ENCODE measurements at places on chromosomes 16 and 17.

GRCh38 chr17:29949696-29950095, 8.3 kb downstream of the EFCAB5 start:
- DNase-seq = no peak

DNA sequence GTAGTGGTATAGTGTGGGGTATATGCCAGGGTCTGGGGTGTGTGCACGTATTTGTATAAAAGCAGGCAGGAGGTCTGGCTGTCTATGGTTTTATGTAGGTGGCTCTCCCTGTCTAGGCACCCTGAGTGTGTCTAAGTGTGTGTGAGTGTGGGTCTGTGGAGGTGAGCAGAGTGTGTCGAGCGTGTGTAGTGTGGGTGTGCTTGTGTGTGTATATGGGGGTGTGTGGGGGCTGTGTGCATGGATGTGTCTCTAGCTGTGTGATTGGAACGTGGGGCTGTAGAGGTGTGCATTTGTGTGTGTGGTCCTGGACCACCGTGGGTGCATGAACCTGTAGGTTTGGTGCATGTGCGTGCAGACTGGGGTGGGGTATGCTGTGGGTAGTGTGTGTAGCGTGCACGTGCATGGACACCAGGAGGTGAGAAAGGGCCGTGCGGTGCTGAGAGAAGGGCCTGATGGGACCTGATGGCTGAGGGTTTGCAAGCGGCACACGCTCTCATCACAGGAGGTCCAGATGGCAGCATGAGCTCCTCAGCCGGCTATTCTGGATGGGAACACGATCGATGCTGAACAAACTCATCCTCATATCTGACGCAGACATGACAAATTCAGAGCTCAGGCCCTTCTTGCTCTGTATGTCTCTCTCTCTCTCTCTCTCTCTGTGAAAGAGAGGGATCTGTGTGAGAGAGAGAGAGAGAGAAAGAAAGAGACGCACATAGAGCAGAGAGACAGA, 27.7 kb downstream of the SPACA3 start:
- DNase-seq = no peak

GRCh38 chr16:83441517-83441916, 366.3 kb upstream of the HSBP1 start:
- no peak for DNase-seq

DNA sequence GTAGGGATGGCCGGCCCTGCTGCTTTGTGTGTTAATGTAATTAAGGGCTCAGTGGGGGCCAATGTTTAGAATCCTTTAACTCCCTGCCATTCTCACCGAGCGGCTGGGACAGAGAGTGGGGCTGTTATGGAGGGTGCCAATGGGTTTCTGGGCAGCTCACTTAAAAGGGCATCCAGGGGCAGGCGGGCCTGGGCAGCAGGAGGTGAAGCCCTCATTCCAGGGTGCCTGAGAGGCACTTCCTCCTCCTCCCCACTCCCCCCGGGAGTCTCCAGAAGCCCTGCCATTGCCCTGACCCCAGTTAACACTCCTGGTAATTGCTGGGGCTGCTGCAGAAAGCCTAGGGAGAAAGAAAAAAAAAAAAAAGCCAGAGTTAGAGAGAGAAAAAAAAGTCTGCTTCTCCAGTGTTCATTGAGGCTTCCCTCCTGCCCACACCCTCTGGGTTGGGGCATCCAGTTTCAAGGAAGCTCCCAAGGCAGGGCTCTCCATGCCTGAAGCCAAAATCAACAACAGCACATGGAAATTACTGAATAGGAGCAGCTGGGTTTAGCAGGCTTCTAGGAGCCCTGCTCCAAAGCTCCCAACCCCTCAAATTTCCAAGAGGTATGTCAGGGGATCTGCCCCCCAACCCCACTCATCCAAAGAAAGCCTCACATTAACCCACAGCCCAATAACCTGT, 28.0 kb downstream of the CUEDC1 start:
- no peak for DNase-seq

DNA sequence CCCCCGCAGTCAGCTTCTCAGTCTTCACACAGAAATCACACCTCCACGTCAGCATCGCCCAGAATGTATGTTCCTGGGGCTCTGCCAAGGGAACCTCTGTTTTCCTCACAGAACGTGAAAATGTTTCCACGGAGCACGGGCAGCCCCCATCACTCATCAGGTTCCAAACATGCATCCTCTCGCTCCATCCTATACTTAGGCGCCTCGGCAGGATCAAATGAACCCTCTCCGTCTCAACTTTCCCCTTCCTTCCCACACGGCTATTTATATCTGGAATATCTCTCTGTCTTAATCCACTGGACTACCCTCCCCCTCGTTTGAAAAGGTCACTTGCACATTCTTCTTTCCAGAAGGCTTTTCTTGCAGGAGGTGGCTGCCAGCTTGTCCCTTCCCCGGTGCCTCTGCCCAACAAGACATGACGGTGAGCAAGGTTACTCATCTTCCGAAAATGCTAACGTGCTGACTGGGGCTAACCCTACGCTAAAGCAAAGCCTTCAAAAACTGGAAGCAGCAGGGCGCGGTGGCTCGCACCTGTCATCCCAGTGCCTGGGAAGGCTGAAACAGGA, 21.6 kb downstream of the NXN start:
- no peak for DNase-seq

GRCh38 chr17:62140836-62141235, 75.8 kb upstream of the MED13 start:
- DNase-seq = no peak

DNA sequence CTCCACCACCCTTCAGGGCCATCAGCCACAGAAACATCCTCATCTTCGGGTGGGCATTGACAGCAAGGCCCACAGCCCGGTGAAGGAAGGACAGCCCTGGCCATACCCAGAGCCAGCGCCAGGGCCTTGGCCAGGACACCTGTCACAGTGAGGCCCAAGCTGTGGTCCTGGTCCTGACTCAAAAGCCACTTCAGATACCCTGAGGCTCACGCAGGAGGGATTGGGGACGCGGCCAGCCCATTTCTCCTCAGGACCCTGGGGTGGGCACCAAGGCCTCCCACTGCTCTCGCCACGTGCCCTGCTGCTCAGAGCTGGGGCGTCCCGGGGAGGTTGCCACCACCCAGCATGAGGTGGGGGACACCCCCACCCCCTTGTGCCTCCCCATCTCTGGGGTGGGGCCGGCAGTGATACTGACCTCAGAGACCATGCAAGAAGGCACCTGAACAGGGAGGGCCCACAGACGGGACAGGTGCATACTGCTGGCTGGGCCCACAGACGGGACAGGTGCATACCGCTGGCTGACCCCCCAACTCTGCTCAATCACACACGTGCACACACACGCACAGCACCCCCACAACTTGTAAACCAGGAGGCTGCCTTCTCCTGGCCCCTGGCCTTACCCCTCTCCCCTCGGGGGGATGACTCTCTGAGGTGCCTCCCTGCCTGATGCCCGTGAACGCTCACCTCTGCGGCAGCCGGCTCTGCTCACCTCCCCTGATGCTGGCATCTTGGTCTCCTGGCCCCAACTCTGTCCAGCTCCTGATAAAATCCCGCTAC, 14.2 kb downstream of the SLC7A5 start:
- DNase-seq = no peak

DNA sequence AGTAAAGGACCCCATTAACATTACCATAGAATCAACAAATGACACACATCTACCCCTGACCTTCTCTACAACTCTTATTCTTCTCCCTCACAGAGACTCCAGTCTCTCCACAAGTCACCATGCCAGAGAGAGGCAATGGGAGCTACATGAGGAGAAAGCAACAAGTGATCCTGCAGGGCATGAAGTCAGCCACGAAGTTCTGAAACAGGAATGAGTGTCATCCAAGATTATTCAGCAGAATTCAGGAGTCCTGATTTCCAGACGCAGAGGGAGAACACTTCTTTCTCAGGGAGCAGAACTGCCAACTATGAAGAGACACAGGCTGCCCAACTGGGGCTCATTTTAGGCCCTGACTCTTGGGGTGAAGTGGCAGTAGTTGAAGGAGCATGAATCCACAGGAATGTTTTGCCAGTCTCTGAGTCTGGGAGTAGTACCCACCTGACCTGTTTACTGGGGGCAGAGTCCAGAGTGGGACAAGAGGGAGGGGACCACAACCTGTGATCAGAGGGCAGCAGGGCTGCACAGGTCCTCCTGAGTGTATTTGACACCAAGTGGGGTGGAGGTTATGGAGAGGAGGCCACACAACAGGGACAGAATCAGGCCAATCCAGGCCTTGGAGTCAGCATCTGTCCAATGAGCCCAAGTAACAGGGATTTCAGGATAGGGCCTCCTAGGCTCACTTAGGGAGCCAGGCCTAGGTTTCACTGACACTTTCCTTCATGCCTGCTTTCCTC, 2.4 kb upstream of the MTMR4 start:
- no peak for DNase-seq
